Left renal cortex interstitium (tissue), 4 donors: ENCODE measurements at places on chromosomes 1 and 21.

DNA sequence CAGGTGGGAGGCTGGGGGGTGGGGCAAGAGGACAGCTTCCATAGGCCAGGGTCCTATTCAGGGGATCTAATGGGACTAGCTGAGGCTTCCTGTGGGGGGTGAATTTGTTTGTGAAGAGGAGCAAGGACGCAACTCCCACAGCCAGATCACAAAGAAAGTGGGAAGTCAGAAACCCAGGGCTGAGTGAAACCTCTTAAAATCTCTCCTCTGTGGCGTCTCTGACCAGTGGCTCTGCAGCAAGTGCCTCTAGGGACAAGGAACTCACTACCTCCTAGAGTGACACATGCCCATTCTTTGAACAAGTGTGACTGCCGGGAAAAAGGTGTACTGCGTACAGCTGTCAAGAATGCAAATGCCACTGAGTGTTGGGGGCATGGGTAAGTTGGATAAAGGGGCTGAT lies 187.9 kb downstream of the HIVEP3 start:
- DNase-seq = no peak

GRCh38 chr1:209673631-209674417 lies 1.4 kb upstream of the G0S2 start:
- DNase-seq = no peak

DNA sequence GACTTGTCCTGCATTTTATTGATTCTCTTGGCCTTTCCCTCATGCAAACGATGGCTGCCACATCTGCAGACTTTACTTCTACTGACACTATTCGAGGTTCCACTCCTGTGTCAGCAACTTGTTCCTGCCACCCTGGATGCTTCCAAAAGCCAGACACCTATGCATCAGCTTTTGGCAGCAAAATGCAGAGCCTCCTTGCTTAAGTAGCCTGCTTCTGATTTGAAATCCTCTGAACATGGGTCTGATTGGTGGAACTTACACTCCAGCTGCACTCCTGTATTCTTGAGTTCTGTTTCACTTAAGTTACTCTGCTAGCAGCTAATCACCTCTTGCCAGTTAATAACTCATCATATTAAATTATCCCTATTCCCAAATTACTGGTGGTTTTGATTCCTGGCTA lies 152.1 kb upstream of the FMN2 start:
- no peak for DNase-seq

GRCh38 chr21:31176725-31177124 lies 138.4 kb upstream of the KRTAP19-8 start:
- no peak for DNase-seq

- DNase-seq = no peak
These were observed 67.6 kb downstream of the PKN2 start for GRCh38 chr1:88751714-88752113.

DNA sequence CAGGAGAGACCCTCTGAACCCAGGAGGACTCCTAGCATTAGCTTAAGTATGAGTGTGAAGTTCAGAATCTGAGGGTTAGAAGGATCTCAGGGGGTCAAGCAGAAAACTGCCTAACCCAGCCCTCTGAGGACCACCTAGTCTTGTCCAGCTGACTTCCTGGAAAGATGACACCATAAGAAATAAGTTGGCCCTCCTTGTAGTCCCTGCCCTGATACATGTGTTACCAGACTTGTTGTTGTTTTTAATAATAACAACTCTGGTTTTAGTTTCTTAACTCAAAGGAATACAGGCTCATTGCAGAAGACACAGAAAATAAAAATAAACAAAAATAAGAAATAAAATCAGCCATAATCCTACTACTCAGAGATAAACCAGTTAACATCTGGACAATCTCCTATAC lies 21.8 kb upstream of the SARS1 start:
- no peak for DNase-seq

- DNase-seq = no peak
These were observed 29.5 kb downstream of the SYT2 start for GRCh38 chr1:202680586-202681352.

DNA sequence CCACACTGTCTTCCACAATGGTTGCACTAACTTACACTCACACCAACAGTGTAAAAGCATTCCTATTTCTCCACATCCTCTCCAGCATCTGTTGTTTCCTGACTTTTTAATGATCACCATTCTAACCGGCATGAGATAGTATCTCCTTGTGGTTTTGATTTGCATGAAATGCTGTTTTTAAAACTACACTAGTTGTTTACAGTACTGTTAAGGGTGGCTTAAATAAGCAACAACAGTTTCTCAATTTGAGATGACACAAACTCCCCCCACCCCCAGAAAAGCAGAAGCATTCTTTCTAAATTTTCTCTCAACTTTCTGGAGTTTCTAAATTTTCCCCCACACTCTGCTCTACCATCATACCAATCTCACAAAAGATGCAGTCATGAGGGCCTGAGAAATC lies 7.1 kb upstream of the SLAMF7 start:
- no peak for DNase-seq

GRCh38 chr1:40318970-40319621 lies 2.0 kb upstream of the COL9A2 start:
- DNase-seq = no peak
